ENCODE measurements at places on chromosomes 4 and X. TPM values are rescaled to one million over a fixed set of nuclear protein-coding genes. Genes with fewer than 3 reads are reported as not detected.

Gene CHRDL1
- not detected for total RNA-seq

Gene GPR82
- total RNA-seq: 0.11 TPM

Gene MAGEA2
- not detected for total RNA-seq

Gene CENPVL1
- not detected for total RNA-seq

Gene RHOXF2
- not detected for total RNA-seq

Gene MAD2L1
- total RNA-seq: 99.6 TPM

Gene ACOX3
- total RNA-seq: 27.8 TPM

Gene CC2D2A
- not detected for total RNA-seq

Gene GPC3
- total RNA-seq: 0.58 TPM

Gene USP26
- total RNA-seq: not detected

Gene LGI2
- not detected for total RNA-seq

Gene CDS1
- total RNA-seq: 0.25 TPM

Gene GLRB
- total RNA-seq: not detected

Gene PDE6B
- 13.9 TPM for total RNA-seq

Gene BMP15
- total RNA-seq: not detected

Gene RS1
- not detected for total RNA-seq

Gene TMEM255A
- not detected for total RNA-seq

Gene MSL3
- 39.3 TPM for total RNA-seq

Gene SORCS2
- not detected for total RNA-seq

Gene PHEX
- 25.2 TPM for total RNA-seq

Gene PRDM5
- 0.52 TPM for total RNA-seq

Gene PCDH10
- total RNA-seq: not detected

Gene SH2D1A
- total RNA-seq: 43.2 TPM

Gene NPFFR2
- total RNA-seq: not detected

Gene NPY1R
- total RNA-seq: not detected

Gene MAGEB1
- not detected for total RNA-seq

Data from activated CD8-positive, alpha-beta T cell treated with anti-CD3 and anti-CD28 coated beads for 36 hours (primary cell).